DMS53 (cell line): ENCODE measurements at places on chromosomes 6 and 20.

DNA sequence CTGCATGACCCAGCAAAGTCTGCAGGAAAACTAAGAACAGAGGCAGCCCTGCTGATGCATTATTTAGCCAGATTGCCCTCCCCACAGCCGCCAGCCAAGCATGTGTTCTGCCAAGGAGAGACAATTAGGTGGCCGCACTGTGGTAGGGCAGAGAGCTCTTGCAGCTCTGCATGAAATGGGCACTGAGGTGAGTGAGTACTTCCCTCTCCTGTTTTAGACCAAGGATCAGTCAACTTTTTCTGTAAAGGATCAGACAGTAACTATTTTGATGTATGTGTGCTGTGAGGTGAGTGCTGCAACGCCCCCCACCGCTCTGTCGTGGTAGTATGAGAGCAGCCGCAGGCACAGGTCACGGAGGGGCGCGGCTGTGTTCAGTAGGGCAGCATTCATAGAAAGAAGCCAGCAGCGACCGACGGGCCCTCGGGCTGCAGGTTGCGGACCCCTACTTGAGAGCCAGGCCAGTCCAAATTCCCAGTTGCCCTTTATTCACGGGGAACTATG, 23.8 kb upstream of the FAM50B start:
- DNase-seq, result no peak

DNA sequence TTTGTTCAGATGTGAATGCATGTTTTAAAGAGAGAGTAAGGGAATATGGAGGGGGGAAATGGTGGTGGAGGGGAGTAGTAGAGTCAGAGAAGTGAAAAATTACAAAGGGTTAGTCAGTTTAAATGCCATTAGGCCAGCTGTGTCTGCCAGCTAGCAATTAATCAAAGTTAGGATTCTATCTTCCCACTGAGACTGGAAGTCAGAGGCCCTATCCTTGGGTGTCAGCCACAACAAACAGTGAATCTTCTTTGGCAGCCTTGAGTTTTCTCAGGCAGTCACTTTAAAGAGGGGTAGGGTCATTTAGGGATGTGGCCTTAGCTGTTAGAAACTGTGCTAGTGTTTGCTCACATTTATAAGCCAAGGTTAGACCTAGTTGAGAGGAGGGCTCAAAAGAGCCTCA, 120.5 kb upstream of the BTBD3 start:
- DNase-seq, result no peak

DNA sequence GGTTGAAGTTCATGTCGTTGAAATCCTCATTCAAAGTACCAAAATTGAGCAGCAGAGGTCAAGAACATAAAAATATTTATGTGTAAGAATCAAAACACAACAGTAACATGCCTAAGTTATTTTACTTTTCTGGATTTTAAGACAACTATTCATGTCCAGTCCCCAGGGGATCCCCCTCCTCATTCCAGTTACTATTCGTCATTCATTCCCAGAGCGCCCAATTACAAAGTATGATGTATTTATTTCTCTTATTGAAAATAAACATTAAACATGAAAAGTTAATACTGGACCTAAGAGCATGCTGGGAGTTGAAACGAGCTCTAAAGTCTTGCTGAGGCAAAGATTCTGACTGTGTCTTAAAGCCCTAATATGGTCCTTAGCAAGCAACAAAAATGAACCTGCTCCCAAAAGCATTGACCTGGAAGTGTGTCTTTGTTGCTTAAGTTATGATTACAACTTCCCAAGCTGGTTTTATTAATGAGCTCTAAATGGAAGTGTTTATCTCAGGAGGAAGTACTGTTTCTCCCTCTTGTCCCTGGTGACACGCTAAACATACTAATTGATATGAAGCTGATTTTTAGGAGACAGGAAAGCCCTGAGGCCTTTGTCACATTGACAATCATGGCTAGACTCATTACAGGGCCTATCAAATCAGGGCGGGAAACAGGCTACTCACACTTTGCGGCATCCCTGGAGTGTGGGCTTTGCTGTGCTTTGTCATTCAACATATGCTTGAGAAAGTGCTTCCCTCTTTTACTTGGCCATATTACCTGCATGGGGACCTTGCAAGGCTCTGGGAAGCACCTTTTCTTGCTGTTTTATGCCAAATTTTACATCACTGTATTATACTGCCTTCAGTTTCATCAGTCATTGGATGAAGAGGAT, 192.2 kb upstream of the DTNBP1 start:
- no peak for DNase-seq

- DNase-seq, result peak; percentile 88
Observed at GRCh38 chr20:36121981-36122930, 32.3 kb upstream of the EPB41L1 start.

DNA sequence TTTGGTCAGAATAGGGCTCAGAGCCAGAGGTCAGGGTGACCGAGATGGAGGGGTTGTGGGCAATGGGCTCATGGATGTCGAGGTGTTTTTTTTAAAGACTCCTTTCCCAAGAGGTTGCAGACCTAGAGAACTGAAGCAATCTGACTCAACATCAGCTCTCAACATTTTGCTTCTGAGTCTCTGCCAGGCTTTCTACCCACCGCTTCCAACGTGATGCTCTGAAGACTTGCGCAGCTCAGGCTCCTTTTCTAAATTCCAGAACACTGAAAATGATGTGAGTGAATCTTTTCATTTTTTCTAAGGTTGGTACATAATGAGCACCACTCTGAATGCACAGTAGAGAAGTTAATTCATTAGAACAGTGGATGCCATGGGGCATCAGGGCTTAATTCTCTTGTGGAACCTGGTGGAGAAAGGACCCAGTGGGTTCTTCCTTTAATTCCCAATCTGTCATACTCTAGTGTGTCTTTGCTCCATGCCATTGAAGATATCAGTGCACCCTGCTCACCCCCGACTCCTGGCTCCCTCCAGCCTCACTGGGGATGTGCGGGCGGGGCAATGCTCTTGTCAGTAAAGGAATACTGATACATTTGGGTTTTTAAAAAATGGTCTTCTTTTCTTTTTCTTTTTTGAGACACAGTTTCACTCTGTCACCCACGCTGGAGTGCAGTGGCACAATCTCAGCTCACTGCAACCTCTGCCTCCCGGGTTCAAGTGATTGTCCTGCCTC, 17.0 kb upstream of the KIF13A start:
- no peak for DNase-seq

DNA sequence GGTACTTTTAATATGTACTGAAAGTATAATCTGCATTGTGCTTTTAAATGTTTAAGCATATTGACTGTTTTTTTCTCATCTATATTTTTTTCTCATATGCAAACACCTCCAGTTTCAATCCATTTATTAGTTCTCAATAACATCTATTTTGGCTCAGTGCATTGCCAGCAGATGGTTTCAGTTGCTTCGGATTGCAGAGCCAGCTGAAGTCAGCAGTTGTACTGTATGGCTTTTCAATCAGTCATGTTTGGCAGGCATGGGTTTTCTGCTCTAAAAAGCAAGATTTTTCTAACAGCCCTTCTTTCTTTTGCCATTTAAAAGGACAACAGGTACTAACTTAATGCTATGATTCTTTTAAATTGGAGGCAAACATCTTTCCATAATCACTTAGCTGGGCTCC, 121.2 kb downstream of the CD109 start:
- no peak for DNase-seq

DNA sequence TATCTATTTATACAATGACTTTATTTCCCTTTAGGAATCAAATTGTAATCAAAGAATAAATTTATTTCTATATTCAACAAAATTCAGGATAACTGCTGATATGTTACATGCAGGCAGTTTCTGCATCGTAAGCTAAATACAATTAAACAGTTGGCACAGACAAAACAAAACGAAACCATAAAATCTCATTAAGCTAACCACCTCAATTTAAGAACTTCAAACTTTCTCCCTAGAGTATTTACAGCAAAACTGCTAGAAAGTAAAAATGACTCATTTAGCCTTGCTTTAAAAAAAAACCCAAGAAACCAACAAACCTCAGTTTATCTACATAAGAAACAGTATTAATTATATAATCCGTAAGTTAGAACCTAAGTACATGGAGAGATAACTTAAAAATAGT, 17.1 kb downstream of the SSR1 start:
- no peak for DNase-seq

DNA sequence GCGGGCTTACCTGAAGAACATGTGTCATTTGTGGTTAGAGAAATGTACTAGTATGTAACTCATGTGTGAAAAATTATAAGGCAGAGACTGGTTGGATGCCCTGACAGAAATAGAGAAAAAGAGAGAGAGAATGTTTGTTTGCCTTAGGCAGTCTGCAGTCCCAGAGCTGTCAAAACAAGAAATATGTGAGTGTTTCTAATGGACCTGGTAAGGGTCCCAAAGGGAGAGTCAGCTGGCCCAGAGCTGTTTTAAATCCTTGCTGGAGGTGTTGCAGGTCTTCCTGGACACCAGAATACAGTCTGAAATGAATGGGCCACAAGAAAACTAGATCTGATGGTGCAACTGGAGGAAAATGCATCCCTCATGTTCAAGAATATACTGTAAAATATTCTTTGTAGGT, 158.3 kb upstream of the OGFRL1 start:
- DNase-seq, result no peak

- no peak for DNase-seq
Observed at GRCh38 chr6:167093922-167094432, 28.9 kb upstream of the CCR6 start.

DNA sequence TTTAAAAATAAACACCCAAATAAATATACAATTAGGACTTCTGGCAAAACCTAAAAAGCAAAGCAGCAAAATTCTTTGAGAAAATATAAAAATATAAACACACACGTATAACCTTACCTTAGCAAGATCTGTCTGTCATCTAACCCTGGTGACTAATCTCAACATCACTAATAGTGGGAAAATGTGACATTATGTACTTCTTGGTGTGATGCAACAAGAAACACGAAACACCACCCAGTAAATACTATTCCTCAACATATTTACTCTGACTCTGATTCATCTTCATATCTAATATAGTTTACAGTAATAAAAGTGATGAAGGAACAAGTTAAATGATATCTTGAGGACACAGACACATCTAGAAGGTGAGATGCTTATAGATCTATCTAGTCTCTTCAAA, 332.6 kb upstream of the MANEA start:
- DNase-seq, result no peak

GRCh38 chr6:145960918-145961589, 3.1 kb downstream of the SHPRH start:
- no peak for DNase-seq

GRCh38 chr6:158411998-158412397, 99.7 kb downstream of the TULP4 start:
- no peak for DNase-seq

DNA sequence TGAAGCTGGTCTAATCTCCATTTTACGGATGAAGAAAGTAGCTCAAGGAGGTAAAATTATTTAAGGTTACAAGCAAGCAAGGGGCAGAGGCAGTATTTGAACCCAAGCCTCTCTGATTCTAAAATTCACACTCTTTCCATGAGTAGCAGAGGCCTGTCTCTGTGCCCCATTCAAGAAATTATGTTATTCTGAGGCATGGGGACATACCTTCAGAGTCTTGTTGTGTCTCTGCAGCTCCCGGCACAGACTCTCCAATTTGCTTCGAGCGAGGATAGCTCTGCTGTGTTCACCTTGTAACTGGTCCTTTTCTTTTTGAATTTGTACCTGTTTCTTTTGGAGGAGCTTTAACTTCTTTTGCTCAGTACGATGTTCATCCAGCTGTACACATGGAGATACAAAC, 21.5 kb downstream of the TXLNB start:
- no peak for DNase-seq

DNA sequence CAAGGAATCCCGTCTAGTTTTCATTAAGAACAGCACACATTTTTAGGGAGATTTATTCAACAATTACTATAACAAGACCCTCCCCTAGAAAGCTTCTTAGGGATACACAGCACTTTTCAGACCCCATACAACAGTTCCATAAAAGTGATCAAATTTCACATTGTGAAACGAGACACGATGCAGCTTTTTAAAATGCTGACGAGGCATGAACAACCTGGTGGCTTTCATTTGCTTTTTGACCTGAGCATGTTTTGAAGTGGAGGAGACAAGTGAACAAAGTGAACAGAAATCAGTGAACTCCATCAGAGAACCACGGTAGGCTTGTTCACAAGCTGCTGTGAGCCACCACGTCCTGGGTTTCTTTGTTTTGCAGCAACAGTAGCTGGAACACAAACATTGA, 112.2 kb downstream of the PCSK2 start:
- DNase-seq, result no peak

GRCh38 chr6:34484391-34484790, 18.5 kb downstream of the PACSIN1 start:
- no peak for DNase-seq

DNA sequence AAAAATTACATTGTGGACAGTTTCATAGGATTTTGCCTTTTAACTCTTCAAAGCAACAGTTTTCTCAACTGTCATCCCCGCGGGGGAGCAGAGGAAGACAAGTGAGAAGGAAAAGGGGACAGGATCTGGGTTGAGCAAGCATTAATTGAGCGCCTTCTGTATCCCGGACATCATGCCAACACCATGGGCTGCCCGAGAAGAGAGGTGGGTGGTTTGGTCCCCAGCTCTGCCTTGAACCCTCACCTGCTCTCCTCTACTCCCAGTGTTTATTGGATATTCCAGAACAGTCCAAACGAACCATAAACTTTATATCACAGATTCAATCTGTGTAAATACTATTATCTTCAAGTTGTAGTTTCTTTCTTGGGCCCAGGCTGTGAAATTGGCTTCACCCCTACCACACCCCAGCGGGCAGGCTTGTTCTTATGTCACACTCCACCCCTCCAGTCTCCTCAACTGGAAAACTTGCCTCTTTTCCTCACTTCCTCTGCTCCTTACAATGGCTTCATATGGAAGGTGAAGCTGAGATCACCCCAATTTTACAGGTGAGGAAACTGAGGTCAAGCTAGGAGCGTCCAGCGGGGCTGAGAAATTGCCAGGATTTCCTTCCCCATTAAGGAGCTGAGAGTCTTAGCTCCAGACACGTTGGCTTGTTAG, 6.0 kb downstream of the PCK1 start:
- DNase-seq, result no peak
